Smooth muscle cell of the coronary artery (primary cell): ENCODE measurements at places on chromosomes 2 and 18. TPM values are rescaled to one million over a fixed set of nuclear protein-coding genes. Genes with fewer than 3 reads are reported as not detected.

PDCD1 gene
- total RNA-seq = not detected in 2 replicates

SAG gene
- not detected in 2 replicates for total RNA-seq

GPR35 gene
- 0.23 and 0.30 TPM in 2 replicates for total RNA-seq

SGPP2 gene
- not detected in 2 replicates for total RNA-seq

PRKAG3 gene
- total RNA-seq = 4.1 TPM in 1 of 2 replicates, not detected in the other

EVA1A gene
- 16.3 and 48.0 TPM in 2 replicates for total RNA-seq
